ENCODE measurements at places on chromosomes 4 and X. TPM values are rescaled to one million over a fixed set of nuclear protein-coding genes. Genes with fewer than 3 reads are reported as not detected.

DNA sequence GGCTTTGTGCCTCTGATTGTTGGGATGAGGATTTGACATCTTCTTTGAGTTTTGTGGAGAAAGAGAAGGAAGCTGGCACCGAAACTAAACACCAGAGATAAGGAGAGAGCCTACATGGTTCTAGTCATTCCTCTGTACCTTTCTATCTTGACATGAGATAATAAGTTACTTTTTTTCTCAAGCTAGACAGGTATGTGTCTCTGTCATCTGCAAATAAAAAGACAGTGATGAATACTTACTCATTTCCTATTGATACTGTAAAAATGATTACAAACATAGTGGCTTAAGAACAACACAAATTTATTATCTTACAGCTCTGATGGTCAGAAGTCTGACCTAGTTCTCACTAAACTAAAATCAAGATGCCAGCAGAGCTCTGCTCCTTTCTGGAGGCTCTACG lies 1391.2 kb downstream of the STIM2 start:
- no peak for DNase-seq

DNA sequence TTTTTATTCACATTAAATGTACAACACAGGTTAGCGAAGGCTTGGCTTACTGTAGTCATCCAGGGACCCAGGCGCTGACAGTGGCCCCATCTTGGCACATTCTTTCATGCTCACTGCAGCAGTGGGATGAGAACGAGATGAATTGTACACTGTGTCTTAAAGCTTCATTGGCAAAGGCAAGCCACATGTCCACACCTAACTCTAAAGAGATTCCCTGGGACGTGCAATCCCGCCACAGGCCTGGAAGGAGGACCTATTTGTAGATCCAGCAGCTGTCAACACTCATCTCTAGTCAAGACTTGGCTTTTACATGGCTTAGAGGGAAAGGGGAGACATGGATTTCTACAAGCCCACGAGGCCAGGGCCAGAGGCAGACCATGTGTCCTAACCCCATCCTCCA lies 16.1 kb upstream of the CXCR3 start:
- DNase-seq: no peak

GRCh38 chrX:74423289-74423998 lies 2.2 kb downstream of the SLC16A2 start:
- DNase-seq: no peak

GRCh38 chrX:17465802-17466201 lies 90.8 kb downstream of the NHS start:
- no peak for DNase-seq

- DNase-seq: no peak
Measured at GRCh38 chr4:52824603-52825459, 37.3 kb upstream of the RASL11B start.

- no peak for DNase-seq
Measured at GRCh38 chrX:76420237-76420636, 7.3 kb upstream of the MAGEE1 start.

DNA sequence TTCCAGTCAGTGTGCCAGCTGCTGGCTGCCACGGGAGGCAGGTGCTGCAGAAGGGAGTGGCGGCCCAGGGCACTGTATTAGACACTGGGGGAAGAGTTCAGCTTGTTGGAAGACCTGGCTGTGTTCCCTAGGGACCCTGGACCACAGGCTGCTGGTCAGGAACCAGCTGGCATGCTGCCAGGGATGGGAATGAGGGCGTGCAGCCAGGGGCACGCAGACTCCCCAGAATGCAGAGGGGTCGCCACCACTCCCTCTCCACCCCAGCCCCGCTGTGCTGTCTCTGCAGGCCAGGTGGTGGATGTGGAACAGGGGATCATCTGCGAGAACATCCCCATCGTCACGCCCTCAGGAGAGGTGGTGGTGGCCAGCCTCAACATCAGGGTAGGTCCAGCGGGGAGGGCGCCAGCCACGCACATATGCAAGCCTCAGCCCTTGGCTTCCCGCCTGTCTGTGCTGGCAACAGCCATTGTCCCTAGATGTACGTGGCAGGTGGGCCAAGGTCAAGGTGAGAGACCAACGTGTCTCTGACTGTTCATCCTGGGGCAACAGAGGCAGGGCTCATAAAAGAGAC lies 12.3 kb downstream of the ABCD1 start:
- DNase-seq: no peak

DNA sequence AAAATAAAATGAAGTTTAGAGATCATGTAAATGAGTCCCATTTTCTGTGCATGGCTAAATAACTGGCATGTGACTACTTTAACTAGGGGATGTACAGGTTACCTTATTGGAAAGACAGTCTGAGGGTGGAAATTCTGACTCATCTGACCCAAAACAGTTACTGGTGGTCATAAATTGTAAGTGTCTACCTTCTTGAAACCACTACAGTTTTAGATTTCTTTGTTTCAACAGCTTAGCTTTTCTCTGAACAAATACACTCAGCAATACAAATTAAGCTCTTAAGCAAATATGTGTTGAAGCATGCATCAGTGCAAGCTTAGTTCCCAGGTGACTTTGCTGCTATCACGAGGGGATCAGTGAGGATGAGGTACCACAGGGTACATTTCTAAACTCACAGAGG lies 60.7 kb upstream of the PGM2 start:
- DNase-seq: no peak

GRCh38 chr4:148842843-148843242 lies 400.6 kb upstream of the NR3C2 start:
- DNase-seq: no peak

GRCh38 chr4:24213961-24214360 lies 324.1 kb upstream of the PPARGC1A start:
- no peak for DNase-seq

GRCh38 chr4:76420188-76420761 lies 666 bp downstream of the CCDC158 start:
- DNase-seq: no peak

The SMPX gene
- total RNA-seq: not detected

The UNC5C gene
- 2.2 TPM for total RNA-seq

The NLGN3 gene
- total RNA-seq: 0.10 TPM

The TRIML1 gene
- total RNA-seq: 0.70 TPM

The RAB39B gene
- 0.05 TPM for total RNA-seq

The SSX3 gene
- total RNA-seq: not detected

The MAGEA11 gene
- not detected for total RNA-seq

The INTS6L gene
- 2.2 TPM for total RNA-seq

The ASB12 gene
- 2.0 TPM for total RNA-seq

The SOWAHD gene
- not detected for total RNA-seq

All from glomerular endothelial cell (primary cell).